Activated naive CD4-positive, alpha-beta T cell treated with anti-CD3 and anti-CD28 coated beads, Interleukin-2, amount 10 ng/mL, durations not matched to agents 7 days and 5 days (primary cell): ENCODE measurements at places on chromosomes 1 and 21.

DNA sequence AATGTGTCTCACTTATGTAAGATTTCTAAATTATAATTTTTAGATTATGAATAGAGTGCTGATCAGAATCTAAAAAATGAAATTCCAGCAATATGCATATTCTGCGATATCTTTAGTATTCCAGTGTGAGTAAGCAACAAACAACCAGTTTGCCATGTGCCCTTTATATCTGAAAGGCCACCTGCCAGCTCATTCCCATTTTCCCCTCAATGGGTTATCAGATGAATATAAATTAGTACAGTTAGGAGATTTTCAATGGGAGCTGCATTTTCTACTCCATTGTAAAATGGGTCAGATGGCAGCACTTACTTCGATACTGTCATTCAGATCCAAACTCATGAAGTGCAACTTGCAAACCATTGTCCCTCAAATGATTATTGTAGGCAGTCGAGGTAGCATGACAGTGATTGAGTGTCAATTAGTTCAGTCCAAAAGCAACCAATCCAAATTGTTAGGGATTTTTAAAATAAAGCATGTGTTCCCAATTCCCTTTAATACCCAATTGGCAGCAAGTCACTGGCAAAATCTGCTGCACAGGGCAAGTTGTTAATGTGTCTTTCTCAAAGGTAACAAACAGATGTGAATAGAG is 680.3 kb downstream of the LRRIQ3 start:
- DNase-seq: no peak

GRCh38 chr1:7094509-7094908 is 309.3 kb downstream of the CAMTA1 start:
- DNase-seq: no peak

GRCh38 chr21:46634966-46635323 is 529 bp upstream of the PRMT2 start:
- DNase-seq: no peak

DNA sequence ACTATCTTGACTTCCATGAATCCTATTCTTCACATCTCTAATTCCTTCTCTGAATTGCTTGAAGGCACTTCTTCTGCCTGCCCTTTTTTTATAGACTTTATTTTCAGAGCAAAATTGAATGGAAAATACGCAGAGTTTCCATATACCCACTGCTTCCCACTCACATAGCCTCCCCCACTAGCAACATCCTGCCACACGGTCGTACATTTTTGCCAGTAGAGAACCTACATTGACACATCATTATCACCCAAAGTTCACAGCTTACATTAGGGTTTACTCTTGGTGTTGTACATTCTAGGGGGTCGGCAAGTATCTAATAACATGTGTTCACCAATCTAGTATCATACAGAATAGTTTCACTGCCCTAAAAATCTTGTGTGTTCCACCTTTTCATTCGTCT is 12.3 kb downstream of the EEIG2 start:
- no peak for DNase-seq

DNA sequence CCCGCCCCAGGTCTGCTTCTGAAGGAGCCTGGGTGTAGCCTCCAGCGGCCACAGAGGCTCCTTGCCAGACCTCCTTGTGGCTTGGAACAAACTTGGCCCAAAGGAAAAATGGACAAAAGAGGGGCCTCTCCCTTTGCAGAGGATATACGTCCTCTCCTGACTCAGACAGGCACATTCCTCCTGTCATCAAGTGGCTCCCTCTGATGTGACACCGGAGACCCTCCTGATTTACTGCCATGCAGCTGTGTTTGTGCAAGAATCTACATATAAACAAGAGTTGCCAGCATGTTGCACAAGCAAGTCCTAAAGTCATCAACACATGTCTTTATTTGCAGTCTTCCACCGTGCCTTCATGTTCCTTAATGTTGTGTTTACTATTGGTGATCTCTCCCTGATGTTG is 54.1 kb upstream of the F3 start:
- no peak for DNase-seq

GRCh38 chr21:32331444-32332305 is 33.0 kb downstream of the MRAP start:
- DNase-seq: no peak

GRCh38 chr1:2614145-2614544 is 18.7 kb downstream of the MMEL1 start:
- DNase-seq: no peak

GRCh38 chr1:30001732-30002039 is 721.7 kb downstream of the MATN1 start:
- DNase-seq: no peak

GRCh38 chr1:26833432-26834405 is 7.2 kb downstream of the ZDHHC18 start:
- DNase-seq: peak; percentile 96

- DNase-seq: no peak
Measured at GRCh38 chr1:5494518-5494917, 497.7 kb downstream of the NPHP4 start.
